ENCODE measurements at places on chromosomes 12 and 14. TPM values are rescaled to one million over a fixed set of nuclear protein-coding genes. Genes with fewer than 3 reads are reported as not detected.

Gene RNASE1
- 339 TPM for total RNA-seq

Gene TAS2R9
- not detected for total RNA-seq

Gene PPP1R3E
- 20.8 TPM for total RNA-seq

Gene EXOC3L4
- total RNA-seq = 30.0 TPM

Gene ARHGAP9
- total RNA-seq = 271 TPM

Gene SAMD15
- total RNA-seq = 0.79 TPM

Gene DIO3
- total RNA-seq = 0.33 TPM

Gene DEGS2
- total RNA-seq = 1.3 TPM

Gene PLCZ1
- total RNA-seq = not detected

Gene MDP1
- 11.0 TPM for total RNA-seq

Gene CMA1
- total RNA-seq = not detected

Gene C12orf54
- not detected for total RNA-seq

Gene SLC6A15
- 0.68 TPM for total RNA-seq

Gene WSCD2
- 0.23 TPM for total RNA-seq

Gene KCNH5
- not detected for total RNA-seq

Gene FAM181A
- not detected for total RNA-seq

Gene NINJ2
- total RNA-seq = 10.3 TPM

Gene RACGAP1
- total RNA-seq = 11.3 TPM

Gene COX8C
- total RNA-seq = not detected

Measured in spleen (tissue), 13 donors.